Posterior cingulate gyrus (tissue), 11 donors: ENCODE measurements at places on chromosomes 2 and 18.

DNA sequence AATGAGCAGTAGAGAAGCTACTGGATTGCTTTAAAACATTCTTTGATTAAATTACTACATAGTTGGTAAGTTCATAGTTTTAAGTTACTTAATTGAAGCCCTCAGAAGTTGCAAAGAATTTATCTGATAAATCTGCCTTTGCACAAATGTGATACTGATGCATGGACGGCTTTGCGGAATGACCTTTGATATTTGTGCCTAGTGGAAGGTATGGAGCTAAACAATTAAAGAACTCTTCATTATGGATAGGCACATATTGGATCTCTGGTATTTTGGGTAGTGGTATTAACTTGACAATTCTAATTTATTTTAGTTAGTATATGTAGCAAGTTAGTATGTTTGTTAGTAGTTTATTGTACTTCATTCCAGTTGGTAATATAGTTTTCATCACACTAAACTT lies 54.1 kb downstream of the CFAP210 start:
- no peak for DNase-seq

GRCh38 chr2:182291296-182291695 lies 135.5 kb downstream of the PDE1A start:
- no peak for DNase-seq

- DNase-seq: no peak
Observed at GRCh38 chr18:3885209-3885792, 435.3 kb downstream of the TGIF1 start.

GRCh38 chr18:12441475-12442034 lies 33.8 kb downstream of the PRELID3A start:
- no peak for DNase-seq

- DNase-seq: no peak
Observed at GRCh38 chr2:110874453-110875383, 142.3 kb downstream of the ACOXL start.

DNA sequence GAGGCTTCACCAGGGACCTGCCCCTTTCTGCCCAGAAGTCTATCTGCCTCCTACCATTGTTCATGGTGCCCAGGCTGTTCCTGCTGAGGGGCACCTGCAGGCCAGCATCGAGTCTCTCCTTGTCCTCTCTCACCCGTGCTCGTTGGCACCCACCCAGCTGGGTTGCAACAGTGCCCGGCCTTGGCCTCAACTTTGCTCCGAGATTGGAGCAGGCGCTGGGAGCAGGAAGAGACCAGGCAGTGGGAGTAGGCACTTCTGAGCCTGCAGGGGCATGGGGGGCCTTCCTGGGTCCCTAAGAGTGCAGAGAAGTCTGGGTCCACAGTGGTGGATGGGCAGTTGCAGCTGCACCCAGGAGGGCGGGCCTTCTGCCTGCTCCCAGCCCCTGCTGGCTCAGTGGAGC lies 75.6 kb downstream of the NCOA1 start:
- no peak for DNase-seq

GRCh38 chr18:34598120-34598635 lies 111.9 kb upstream of the DTNA start:
- DNase-seq: no peak

- no peak for DNase-seq
Observed at GRCh38 chr2:174945601-174946260, 59.5 kb downstream of the CHN1 start.

GRCh38 chr2:20169796-20170703 lies 54.9 kb downstream of the SDC1 start:
- DNase-seq: no peak

DNA sequence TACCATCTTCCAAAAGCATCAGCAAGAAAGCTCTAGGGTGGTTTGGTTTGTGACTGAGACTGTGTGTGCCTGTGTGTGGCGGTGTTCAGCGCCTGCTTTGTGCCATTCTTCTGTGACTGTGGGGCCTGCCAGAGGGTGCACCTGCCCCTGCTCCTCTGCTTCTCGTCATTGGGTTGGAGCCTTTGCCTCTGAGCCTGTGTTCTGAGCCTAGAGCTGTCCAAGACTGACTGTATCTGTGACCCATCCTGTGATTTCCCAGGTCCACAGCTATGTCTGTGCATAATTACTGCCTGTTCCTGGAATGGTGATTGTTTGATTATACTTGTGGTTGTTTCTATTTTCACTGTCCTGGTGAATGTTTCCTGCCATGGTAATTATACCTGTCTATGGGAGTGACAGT lies 57.1 kb upstream of the KLHL29 start:
- DNase-seq: no peak

DNA sequence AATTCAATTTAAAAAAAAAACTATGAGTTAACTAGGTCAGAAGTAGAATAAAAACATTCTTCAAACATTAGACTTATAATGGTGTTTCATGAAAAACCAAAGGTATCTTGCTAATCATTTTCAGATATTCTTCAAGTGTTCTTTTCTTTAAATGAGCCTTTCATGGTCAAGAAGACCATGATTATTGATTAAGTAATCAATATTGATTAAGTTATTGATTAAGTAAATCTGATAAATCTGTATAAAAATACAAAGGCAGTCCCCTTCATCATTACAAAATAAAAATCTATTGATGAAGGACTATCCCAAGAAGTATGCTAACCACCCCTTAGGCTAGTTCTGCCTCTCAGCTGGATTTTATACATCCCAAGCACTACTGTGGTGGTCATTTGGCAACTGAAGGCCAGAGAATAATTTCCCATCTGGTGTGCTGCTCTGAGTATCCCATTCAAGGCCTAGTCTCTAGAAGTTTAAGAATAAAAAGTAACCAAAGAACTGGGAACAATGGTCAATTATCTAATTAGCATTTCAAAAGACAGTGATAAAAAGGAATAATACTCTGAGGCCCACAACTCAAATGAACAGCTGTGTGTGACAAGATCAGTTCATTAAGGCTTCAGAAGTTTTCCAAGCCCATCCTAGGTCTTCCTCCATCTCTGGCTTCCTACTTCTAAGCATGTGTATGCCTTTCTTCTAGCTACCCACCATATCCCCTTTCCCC lies 63.5 kb downstream of the TCF4 start:
- no peak for DNase-seq

GRCh38 chr2:99865818-99866676 lies 276.3 kb downstream of the AFF3 start:
- no peak for DNase-seq

GRCh38 chr2:53715568-53715967 lies 52.0 kb upstream of the CHAC2 start:
- DNase-seq: no peak

DNA sequence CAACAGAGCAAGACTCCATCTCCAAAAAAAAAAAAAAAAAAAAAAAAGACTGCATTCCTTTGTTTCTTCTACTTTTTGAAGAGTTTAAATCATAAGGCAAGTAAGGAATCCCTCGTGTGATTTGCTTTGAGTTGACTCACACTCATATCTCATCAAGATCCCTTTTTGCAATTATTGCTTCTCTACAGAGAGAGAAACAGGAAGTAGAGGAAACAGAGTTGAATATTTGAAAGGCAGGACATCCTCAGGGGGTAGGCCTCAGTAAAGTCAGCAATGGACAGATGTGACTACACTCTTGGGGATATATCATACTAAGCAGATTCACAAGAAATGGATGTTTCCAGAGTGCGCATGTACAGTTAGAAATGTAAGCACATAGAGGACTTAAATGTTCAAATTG lies 11.2 kb upstream of the EFR3B start:
- DNase-seq: no peak

- DNase-seq: no peak
Observed at GRCh38 chr2:217828336-217828735, 174.5 kb downstream of the TNS1 start.

DNA sequence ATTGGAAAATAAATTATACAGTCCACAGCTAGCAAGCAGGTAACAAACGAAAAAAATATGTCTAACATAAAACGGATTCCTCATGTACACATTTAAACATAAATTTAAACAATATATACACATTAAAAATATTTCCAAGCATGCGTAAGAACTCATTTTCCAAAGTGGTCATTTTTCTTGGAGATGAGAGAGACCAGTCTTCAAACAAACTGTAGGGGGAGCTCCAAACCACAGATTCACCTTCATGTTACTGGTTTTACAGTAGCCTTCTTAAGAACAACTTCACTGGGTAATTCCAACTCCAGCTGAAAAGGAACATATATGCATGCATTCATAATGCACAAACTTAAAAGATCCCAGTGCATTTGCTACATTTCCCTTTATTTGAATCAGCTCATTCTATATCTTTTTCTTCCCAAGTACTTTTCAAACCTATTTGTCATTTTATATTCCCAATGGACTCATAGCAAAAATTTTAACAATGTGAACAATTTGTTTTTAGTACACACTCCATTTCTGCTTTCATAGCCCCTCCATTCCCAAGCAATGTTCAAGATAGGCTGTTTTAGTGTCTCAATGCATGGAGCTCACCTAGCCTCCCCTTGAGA lies 4.7 kb upstream of the STAMBP start:
- no peak for DNase-seq

GRCh38 chr18:63162271-63163014 lies 157.1 kb downstream of the BCL2 start:
- DNase-seq: no peak

DNA sequence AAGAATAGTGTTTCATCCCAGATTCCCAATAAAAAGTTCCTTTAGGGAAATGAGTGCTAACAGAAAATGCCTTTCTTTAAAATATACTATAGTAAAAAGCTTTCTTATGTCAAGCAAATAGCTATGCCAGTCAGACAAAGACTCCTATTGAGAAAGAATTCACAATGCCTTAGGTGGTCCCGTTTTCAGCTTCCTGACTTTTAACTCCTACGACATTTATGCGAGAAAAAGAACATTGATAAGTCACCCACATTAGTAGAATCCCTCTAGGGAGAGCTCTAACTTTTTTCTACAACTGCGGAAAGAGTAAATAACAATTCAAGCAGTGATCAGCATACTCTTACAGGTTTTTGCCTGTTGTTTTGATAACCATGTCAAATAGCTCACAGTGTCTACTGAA lies 750.8 kb upstream of the ACVR2A start:
- no peak for DNase-seq

- DNase-seq: no peak
Observed at GRCh38 chr2:54058449-54058848, 57.0 kb upstream of the ACYP2 start.

- DNase-seq: peak; percentile 69
Observed at GRCh38 chr18:75915941-75916623, 488.6 kb upstream of the SMIM21 start.

DNA sequence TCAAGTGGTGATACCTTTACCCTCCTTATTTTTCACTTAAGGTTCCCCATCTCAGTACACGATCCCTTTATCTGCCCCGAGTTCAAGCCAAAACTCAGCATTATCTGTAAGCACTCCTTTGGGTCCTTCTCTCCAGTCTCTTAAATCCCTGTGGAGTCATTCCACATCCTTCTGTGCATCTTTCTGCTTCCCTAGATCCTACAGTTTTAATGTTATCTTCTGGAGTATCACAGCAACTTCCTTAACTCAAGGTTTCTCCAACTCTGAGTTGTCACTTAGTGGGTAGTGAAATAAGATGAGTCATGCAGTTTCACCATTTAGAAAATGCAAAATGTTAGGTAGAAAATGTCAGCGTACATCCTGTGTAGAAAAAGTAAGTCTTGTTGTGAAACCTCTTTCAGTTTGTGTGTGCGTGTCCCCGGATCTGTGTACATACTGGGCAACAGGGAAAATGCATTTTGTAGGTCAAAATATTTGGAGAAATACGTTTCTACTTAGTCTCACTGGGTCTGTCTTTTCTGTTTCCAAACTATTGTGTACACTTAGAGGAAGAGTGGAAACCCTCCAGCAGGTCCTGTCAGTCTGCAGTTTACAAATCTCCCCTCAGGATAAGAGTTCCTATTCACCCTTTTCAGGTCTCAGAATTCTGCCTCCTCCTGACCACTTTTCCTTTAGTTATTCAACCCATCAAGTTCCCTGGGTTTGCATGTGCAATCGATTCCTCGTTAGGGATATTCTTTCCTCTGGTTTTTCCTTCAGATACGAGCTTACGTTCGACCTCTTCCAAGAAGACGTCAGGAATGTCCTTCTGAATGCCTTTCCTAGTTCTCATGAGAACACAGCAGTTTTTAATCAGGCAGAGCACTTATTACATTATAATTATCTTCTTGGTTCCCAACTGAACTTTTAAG lies 154.8 kb downstream of the TGIF1 start:
- no peak for DNase-seq

GRCh38 chr2:179861416-179862067 lies at the start of gene ZNF385B:
ZNF385B (minus strand) TSS chr2:179861612.
- DNase-seq: peak; percentile 9

DNA sequence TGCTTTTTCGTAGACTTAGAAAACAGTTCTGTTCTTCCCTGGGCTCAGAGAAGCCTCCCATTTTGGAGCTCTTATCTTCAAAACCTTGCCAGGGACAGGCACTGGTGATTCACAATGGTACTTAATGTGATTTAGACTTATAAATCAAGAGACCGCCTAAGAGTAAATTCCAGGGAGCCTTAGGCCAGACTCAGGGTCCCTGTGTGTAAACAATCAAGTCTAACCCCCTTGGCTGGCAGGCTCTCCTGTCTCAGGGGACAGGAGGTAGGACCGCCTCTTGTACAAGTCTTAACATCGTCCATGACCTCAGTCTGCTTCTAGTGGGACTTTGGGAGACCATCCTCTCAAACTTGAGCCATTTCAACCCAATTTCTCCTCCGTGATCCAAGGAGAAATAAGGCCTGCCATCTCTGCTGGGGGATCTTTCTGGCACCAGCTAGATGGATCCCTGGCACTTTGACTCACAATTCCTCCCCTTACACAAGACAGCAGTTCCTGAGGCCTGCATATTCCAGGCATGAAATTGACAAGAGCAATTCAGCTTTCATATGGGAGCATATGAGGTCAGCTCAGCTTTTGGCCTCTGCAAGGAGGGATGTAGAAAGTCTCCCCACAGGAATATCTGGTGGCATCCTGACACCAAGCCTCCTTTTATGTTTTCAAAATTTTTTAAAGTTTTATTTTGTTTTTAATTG lies 487.0 kb downstream of the TNS1 start:
- no peak for DNase-seq

- no peak for DNase-seq
Observed at GRCh38 chr2:6971502-6971901, 54.3 kb downstream of the RNF144A start.

GRCh38 chr2:42725657-42726056 lies 38.3 kb downstream of the OXER1 start:
- DNase-seq: no peak

DNA sequence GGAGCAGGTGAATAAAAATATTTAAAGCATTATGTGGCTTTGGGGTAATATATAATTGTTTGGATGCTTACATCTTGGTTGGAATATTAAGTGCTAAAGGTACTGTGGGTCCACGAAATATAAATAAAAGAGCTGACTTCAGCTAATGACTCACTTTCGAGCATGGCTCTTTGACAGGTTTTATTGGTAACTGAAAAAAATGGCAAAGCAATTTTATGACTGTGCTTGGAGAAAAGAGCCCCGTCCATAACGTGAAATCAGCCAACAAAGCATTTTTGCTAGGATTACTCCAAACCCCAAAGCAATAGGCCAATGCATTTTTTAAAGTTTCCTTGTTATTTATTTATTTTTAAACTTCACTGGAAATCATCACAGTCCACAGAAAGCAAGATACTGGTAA lies 397.2 kb upstream of the CDH19 start:
- DNase-seq: no peak

DNA sequence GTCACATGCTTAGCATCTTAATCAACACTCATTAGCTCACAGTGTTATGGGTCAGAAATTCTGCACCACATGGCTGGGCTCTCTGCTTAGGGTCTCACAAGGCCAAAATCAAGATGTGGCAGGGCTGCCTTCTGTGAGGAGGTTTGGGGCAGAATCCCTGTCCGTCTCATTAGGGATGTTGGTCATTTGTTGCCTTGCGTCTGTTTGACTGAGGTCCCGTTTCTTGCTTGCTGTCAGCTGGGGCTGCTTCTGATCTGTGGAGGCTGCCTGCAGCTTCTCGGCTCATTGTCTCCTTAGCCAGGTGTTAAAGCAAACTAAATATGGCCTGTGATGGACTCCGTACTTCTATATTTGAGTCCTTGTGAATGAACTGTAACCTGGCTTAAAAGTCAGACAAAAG lies 146.5 kb downstream of the NDUFA10 start:
- DNase-seq: no peak
